Mucosa of descending colon (tissue), 3 donors: ENCODE measurements at places on chromosomes 16 and 17. TPM values are rescaled to one million over a fixed set of nuclear protein-coding genes. Genes with fewer than 3 reads are reported as not detected.

DNA sequence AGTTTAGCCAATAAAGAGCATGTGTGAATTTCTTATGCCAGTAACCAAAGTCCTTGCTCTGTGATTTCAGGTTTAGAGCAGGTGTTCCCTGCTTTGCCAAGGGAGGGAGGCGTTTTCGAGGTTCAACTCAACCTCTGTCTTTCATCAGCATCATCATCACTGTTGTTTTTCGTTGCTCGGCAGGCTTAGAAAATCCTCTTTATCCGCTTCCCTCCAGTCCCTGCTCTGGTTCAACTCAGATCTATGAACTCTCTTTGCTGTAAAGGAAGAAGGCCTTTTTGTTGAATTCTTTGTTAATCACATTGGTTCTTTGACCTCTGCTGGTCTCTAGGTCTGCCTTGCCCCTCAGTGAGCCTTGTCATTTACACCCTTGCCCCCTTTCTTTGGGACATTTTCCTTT is 243.9 kb upstream of the RBFOX1 start:
- no peak for DNase-seq

DNA sequence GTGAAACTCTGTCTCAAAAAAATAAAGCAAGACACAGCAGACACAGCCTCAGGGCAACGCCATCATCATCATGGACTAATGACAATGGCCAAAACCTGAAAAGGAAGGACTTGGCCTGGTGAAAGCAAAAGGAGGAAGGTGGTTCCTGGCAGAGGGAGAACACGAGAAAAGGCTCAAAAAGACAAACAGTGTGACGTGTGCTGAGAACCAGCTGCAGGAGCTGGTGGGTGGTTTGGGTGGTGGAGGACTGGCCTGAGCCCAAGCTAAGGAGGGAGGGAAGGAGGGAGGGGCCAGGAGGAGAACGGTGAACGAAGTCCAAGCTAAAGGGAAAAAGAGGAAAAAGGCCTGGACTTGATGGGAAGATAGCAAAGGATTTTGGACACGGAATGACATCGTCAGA is 85.1 kb downstream of the SLC39A11 start:
- DNase-seq: no peak

Gene MATCAP1
- 29.2 TPM for total RNA-seq

Gene RDM1
- total RNA-seq: 3.1 TPM

GRCh38 chr17:56635641-56636040 is 42.1 kb downstream of the NOG start:
- DNase-seq: no peak

Gene CCL14
- 7.2 TPM for total RNA-seq

Gene KRT33A
- total RNA-seq: not detected

Gene PPY
- not detected for total RNA-seq

GRCh38 chr16:13554005-13554404 is 365.9 kb upstream of the ERCC4 start:
- no peak for DNase-seq

DNA sequence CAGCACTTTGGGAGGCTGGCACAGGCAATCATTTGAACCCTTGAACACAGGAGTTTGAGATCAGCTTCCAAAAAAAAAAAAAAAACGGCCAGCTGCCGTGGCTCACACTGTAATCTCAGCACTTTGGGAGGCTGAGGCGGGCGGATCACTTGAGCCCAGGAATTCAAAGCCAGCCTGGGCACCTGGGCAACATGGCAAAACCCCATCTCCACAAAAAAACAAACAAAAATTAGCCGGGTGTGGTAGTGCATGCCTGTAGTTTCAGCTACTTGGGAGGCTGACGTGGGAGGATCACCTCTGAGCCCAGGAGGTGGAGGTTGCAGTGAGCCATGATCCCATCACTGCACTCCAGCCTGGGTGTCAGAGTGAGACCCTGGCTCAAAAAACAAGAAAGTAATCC is 39.0 kb downstream of the GRB2 start:
- no peak for DNase-seq

DNA sequence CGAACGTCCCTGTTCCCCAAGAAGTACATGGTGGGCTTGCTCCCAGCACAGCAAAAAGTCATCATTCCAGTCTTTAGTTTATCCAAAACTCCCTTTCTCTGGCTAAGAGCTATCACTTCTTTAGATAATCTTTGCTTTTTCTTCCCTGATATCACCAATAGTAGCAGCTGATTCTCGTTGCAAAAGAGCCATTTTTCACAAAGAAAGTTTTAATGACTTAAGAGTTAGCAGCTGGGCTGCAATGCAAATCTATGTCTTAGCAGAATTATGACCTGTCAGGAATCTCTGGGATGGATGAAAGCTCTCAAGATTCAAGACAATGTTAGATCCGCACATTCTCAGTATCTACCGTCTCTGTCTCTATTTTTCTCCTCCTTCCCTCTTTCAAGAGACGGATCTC is 53.8 kb downstream of the NXN start:
- no peak for DNase-seq

Gene ARHGAP27
- 199 TPM for total RNA-seq

GRCh38 chr17:82000803-82001570 is 21.7 kb downstream of the CENPX start:
- no peak for DNase-seq
